NCI-H1092 treated with DMSO at 0.1 percent for 48 hours (cell line): ENCODE measurements at places on chromosomes 1 and 21.
A peak's percentile ranks its signal among the peaks of the same experiment; 100 is the strongest.

- DNase-seq = no peak
Observed at GRCh38 chr21:45405819-45406762, 1.1 kb downstream of the COL18A1 start.

GRCh38 chr1:27098431-27099134 lies 56.3 kb downstream of the SLC9A1 start:
- no peak for DNase-seq

- no peak for DNase-seq
Observed at GRCh38 chr1:109025694-109026093, 16.2 kb downstream of the WDR47 start.

GRCh38 chr1:217673387-217673786 lies 42.2 kb downstream of the SPATA17 start:
- DNase-seq = no peak

- DNase-seq = no peak
Observed at GRCh38 chr1:103529746-103530145, 4.2 kb downstream of the RNPC3 start.

DNA sequence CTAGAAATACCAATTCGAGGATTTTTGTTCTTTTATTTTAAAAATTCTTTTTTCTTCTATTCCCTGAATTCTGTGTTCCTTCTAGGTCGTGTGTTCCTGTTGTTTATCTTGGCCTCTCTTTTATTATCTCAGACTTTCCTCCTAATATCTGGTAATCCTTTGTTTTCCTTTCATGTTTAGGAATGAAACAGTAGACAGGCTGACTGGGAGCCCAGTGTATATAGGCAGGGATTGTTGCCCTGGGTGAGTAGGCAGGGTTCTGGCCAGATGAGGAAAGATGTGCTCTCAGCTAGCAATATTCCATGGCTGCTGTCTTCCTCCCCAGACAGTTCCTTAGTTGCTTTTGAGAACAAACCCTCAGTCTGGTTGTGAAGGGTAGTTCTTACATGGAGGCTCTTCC lies 161.8 kb upstream of the PDE4B start:
- no peak for DNase-seq

GRCh38 chr1:24966724-24967346 lies 36.8 kb upstream of the RUNX3 start:
- DNase-seq = no peak

DNA sequence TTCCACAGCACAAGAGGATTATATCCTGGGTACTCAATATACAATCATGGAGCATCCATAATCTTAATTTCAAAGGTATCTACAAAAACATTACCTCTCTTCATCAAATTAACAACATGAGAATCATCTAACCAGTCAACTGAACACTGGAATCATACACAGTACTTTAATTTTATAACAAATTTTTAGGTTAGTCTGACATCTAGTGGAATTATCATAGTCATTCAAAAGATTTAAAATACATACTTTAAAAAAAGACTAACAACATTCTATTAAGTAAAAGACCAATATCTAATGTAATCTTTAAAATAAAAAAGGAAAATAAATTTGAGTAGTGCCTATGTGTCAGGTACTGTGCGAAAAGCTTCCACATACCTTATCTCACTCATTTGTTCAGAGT lies 16.8 kb upstream of the SH3GLB1 start:
- peak; percentile 3 for DNase-seq

GRCh38 chr1:177848577-177848976 lies 121.3 kb downstream of the SEC16B start:
- no peak for DNase-seq

- no peak for DNase-seq
Observed at GRCh38 chr1:67429011-67429527, 1.1 kb downstream of the SERBP1 start.

DNA sequence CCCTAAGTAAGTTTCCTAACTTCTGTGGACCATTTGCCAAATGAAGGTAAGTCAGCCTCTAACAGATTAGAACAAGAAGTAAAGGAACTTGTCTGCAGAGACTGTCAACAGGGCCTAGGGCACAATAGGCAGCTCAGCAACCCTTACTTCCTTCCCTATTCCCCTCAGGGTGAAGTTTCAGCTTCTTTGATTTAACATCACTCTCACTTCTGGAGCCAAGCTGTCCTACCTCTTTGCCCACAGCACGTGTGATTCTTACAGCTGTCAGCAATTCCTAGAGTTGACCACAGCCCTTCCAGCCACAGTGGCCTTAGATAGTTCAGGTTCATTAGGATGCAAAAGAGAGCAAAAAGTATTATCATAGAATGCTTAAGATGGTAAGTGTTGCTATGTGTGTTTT lies 7.6 kb upstream of the EIF4G3 start:
- DNase-seq = no peak

DNA sequence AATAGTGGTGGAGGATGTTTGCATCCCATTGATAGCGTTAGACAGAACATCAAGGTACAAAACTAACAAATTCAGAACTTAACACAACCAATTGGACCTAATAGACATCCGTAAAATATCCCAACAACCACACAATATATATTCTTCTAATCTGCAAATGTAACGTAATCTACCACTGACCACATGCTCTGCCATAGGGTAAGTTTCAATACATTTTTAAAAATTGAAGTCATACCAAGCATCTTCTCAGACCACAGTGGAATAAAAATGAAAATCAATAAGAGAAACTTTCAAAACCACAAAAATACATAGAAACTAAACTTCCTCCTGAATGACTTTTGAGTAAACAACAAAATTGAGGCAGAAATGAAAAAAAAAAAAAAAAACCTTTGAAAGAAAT lies 1087.5 kb downstream of the KCNT2 start:
- DNase-seq = no peak

DNA sequence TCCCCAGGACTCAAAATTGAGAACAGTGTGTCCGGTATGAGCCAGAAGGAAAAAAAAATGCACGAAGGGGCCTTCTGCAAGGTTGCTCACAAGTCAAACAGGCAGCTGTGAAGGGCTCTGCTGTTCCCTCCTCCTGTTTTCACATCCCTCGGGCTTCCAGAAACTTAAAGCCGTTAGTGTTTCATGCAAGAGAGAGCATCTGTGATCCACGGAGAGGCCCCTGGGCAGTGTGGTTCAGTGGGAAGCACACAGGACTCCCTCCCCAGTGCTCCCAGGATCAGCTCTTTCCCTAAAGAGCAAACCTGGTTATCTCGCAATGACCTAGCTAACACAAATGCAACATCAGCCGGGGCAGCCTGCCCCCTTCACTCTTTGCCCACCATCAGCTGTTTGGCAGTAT lies 2.9 kb upstream of the MATN1 start:
- no peak for DNase-seq

DNA sequence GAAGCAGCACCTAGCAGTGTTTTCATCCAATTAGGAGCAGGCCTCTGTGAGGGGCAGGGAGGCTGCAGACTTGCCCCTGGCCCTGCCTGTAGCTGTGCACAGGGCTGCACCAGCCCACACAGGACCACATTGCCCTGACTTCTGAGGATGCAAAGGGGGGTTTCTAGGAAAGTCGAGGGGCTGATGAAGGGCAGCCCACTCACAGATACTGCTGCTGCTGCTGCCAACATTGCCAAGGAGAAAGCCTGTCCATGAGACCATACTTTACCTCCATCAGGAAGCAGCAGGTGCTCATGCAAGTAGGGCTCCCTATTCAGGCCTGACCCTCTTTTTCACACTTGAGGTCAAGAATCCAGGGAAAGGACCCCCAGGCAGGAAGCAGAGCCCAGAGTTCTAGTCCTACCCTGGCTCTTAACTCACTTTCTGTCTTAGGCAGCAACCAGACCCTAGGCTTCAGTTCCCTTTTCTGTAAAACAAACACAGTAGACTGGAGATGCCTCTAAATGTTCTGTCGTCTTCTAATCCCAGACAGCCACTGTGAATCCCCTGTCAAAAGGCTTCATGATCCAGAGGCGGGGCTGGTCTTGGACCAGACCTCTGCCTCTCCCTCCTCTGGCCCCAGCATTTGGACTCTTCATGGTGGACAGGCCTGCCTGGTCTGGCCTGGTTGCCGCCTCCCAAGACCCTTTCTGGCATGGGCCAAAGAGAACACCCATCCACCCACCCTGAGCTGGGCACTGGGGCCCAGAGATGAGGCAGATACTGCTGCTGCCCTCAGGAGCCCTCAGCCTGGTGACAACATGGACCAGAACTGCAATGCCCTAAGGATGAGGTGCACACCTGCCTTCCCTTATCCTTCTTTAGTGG lies 120.2 kb downstream of the GLIS1 start:
- DNase-seq = no peak

GRCh38 chr1:168084396-168085231 lies 52.1 kb downstream of the GPR161 start:
- peak; percentile 7 for DNase-seq

DNA sequence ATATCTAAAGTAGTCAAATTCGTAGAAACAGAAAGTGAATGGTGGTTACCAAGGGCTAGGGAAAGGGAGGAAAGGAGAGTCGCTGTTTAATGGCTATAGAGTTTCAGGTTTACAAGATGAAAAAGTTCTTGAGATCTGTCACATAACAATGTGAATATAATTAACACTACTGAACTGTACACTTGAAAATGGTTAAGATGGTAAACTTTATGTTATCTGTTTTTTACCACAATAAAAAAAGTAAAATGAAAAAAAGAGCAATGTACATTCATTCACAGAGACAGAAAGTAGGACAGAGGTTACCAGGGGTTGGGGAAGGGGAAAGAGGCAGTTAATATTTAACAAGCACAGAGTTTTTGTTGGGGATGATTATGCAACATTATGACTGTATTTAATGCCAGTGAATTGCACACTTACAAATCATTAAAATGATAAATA lies 53.3 kb upstream of the SEC16B start:
- DNase-seq = no peak

- no peak for DNase-seq
Observed at GRCh38 chr1:34128186-34128889, 36.7 kb downstream of the CSMD2 start.

DNA sequence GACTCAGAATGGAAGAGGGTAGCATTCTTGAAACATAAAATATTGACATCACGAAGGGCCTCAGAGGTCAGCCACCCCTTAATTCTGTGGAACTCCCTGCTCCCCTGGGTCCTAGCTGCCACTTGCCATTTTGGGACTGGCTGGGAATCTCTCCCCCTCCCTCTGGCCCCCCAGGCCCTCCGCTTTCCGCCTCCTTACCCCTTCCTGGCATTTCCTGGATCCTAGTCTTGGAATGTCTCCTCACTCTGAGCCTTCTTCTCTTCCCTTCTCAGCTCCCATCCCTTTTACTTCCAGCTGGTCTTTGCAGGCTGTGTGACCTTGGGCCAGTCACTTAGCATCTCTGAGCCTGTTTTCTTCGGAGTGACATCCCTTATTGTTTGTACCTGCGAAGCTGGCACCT lies 4.5 kb downstream of the PADI1 start:
- no peak for DNase-seq
